ENCODE measurements at places on chromosomes 3 and 15. TPM values are rescaled to one million over a fixed set of nuclear protein-coding genes. Genes with fewer than 3 reads are reported as not detected.

GRCh38 chr3:122987736-122988319, 39.7 kb downstream of the SEMA5B start:
- DNase-seq: no peak

DNA sequence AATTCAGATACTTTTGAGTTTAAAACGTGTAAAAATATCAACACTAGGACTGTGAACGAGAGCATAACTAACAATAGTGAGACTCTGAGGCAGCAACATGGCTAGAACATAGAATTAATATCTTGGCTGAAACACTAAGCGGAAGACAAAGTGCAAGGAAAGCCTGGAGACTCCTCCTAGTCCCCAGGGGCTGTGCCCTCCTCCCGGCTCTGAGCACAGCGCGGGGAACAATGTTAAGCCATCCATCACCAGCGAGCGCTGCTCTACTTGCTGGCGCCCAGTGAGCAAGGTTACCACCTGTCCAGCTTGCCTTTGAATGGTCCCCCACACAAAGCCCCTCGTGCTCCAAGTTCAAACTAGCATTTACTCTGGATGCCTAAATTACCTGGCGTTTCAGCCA, 436.9 kb downstream of the FOXP1 start:
- no peak for DNase-seq

GRCh38 chr15:101023501-101024072, 104.4 kb downstream of the LRRK1 start:
- DNase-seq: no peak

GRCh38 chr3:58230876-58231552, 6.6 kb upstream of the ABHD6 start:
- no peak for DNase-seq

DNA sequence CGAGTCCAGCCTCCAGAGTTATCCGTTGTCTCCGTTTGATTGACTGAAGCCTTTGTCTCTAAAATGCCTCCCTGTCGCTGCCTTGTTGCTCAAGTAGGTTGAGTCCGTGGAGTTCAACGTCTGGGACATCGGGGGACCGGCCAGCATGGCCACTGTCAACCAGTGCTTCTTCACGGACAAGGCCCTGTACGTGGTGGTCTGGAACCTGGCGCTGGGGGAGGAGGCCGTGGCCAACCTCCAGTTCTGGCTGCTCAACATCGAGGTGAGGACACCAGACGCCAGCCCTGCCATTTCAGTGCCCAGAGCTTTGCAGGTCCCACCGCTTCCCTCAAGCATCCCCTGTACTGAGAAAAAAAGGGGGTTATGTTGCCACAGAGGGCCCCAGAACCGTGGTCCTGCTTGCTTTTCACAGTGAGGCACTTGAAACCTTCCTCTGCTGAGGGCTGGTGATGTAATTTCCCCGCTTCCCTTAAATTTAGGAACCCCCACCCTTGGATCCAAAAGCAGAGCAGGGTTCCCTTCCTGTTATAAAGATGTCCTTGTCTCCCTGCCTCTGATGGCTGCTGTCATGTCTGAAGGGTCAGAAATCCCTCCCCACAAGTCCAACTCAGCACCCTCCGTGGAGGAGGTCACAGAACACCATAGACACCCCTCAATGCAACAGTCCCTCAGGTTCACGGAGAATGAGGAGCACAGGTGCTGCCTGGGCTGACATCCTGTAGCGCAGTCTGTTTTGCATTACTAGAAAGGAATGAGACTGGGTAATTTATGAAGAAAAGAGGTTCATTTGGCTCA, 105.7 kb downstream of the LRRK1 start:
- DNase-seq: no peak

Gene ADPGK
- total RNA-seq: 82.2 TPM

Gene COL6A6
- 0.22 TPM for total RNA-seq

Gene A4GNT
- total RNA-seq: not detected

DNA sequence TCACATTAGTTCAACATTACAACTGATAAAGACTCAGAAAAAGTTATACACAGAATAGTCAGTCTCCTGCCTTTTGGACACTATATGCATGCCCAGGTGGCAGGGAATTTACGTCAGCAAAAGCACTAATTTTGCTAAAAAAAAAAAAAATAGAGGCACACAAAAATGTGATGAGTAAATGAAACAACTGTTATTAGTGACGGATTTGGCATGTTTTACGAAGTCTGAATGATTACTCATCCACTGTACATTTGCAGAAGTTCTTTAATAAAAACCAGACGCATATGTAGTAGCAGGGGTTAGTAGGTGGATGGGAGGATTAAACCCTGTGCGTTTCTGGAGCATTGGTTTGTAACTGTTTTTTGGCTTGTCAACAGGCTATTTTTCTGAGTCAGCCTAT, 99.0 kb downstream of the MITF start:
- no peak for DNase-seq

DNA sequence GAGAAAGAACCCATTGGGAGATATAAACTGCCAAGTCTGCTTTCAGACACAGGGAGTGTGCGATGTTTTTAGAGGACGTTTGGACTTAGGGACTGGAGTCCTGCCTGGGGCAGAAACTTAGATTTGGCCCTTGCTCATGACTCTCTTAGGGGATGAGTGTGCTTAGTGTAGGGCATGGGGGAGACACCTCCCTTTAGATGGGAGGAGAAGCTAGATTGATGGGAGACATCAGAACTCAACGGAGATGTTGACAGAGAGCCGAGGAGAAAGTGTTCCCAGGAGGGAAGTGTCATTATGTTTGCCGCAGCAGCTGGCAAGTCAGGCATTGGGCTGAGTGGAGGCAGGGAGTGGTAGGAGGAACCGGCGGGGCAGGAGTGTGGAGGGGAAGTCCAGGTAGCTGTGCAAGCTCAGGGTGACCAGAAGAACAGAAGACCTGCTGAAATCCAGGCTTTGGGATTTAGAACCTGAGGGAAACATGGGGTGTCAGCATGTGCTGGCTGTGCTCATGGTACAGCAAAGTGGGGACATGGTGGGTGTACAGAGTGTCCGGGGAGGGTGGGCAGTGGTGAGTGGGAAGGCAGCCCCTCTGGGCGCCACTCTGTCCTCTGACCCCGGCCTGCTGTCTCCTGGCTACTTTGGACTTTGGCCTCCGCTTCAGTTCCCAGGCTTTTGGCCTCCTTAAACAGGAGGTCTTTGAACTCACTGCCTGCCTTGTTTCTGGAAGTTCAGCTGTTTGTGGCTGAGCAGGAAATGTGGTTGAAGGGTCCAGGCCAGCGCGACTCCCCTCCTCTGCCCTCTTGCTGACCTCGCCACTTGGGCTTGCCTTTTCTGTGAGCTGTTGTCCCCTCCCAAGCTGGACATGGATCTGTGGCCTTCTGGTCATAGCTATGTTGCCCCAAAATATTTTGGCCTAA, 324.0 kb upstream of the LRRFIP2 start:
- no peak for DNase-seq

DNA sequence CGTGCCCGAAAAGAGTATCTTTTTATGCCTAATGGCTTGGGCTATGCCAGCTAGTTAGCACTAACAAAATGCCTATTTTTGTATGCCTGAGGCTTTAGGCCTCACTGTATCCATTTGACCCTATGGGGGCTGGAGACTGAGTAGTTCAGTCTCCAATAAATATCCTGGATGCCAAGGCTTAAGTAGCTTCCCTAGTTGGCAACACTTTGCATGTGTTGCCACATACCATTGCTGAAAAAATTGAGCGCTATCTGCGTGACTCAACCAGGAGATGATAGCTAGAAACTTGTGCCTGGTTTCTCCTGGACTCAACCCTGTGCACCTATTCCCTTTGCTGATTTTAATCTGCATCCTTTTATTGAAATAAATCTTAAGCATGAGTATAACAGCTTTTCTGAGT, 58.4 kb upstream of the ATP2C1 start:
- no peak for DNase-seq

- no peak for DNase-seq
These were observed 70.2 kb upstream of the PIK3R4 start for GRCh38 chr3:130816561-130817445.

DNA sequence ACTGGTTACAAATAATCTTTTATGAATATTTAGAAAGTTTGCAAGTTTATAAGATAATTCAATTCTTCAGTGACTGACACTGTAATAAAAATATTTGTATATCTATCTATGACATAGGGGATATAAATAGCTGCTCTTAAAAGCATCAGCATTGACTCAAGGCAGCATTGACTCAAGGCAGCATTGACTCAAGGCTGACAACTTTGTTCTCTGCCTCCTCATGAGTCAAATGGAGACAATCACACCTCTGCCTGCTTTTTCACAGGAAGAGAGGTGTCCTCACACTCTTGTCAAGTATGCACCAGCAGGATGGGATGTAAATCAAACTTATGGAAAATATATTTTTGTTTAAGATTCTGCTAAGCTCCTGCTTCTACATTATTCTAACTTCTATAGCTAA, 1173.1 kb downstream of the NSUN3 start:
- no peak for DNase-seq

Gene UNC13C
- 0.21 TPM for total RNA-seq

- DNase-seq: no peak
These were observed 110.5 kb upstream of the GAP43 start for GRCh38 chr3:115512565-115513415.

GRCh38 chr3:13022348-13023234, 50.6 kb downstream of the IQSEC1 start:
- DNase-seq: no peak

- no peak for DNase-seq
These were observed 47.4 kb downstream of the CBLB start for GRCh38 chr3:105821433-105821832.

Gene NR2F2
- total RNA-seq: 129 TPM

DNA sequence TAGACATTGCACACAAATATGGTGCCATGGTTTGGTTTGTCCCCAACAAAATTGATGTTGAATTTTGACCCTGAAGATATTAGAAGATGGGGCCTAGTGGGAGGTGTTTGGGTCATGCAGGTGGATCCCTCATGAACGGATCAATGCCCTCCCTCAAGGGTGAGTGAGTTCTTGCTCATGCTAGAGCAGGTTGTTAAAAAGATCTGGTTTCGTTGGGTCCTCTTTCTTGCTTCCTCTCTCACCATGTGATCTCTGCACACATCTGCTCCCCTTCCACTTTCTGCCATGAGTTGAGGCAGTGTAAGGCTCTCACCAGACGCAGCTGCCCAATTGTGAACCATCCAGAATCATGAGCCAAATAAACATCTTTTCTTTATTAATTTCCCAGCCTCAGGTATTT, 87.8 kb upstream of the MDFIC2 start:
- no peak for DNase-seq

Gene DLL4
- total RNA-seq: 8.1 TPM

- no peak for DNase-seq
These were observed 221.0 kb upstream of the CBLB start for GRCh38 chr3:106089806-106090205.

GRCh38 chr3:132573797-132574211, 23.3 kb upstream of the ACKR4 start:
- DNase-seq: no peak

DNA sequence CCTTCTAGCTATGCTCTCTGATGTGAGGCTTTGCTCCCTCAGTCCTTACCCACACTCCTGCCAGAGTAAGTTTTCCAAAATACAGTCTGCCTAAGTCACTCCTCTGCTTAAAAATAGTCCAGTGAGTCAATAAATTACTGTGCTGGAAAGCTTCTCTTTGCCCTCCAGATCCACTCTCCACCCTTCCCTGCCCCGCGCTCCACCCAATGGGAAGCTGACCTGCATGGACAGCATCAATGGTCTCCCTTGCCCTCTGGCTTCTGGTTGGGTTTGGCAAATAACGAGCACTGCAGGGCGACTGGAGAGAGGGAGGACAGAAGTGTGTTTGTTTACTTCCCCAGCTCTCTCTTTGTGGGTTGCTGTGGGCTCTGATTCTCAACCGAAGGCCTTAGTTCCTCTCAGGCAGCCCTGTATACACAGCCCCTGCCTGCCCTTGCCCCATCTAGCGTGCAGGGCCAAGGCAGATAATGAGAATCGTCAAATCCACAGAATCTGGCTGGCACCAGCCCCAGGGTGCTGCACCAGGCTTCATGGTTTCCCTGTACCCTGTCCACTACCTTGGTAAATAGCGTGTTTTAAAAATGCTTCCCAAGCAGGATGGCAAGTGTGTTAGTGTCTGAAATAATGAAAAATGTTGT, 110.4 kb downstream of the ADAMTSL3 start:
- DNase-seq: no peak

DNA sequence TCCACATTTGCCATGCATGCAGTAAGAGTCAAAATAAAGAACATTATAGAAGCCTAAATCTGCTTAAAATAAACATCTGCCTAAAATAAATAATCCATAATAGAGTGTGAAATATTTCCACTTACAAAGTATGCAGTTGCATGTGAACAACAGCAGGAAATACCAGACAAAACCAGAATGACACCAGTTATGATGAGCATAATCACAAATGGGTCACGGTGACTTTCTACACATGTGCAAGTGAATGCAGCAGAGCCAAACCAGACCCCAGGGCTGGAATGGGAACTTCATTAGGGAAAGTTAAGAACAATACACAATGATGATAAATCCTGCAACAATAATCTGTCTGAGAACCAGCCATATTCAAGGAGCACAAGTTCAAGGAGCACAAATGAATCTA, 615.5 kb downstream of the ROBO2 start:
- DNase-seq: no peak

Gene APEH
- 77.7 TPM for total RNA-seq

DNA sequence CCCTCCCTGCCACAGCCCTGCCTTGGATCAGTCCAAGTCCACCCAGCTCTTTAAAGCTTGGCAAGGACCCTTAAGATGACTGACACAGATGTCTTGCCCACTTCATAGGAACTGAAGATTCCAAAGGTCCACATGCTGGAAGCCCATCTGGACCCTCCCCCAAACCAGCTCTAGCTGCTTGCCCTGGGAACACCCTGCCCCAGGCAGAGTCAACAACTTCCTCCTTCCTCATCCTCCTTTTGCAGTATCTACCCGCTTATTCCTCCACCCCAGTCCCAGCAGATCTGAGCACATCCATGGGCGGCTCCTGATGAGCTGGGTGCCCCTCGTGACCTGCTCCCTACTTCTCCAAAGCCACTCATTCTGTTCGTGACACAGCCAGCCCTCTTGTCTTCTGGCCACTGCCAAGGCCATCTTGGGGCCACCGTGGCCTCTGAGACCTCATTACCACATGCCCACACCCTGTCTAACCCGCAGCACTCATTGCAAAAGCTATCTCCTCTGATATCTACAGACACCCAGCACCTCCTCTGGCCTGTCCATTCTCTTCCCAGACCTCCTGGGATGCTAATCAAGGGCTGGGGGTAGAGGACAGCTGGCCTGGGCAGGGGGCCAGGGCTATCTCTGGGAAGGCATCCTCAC, 2.0 kb upstream of the PFKFB4 start:
- peak; percentile 21 for DNase-seq

Gene PLXNB1
- total RNA-seq: 216 TPM
